ENCODE measurements at places on chromosomes 4 and X.

- no peak for DNase-seq
These were observed 67.1 kb upstream of the PSAPL1 start for GRCh38 chr4:7501873-7502272.

- DNase-seq: no peak
These were observed 21.2 kb upstream of the GPC3 start for GRCh38 chrX:134006484-134007161.

- no peak for DNase-seq
These were observed 52.8 kb upstream of the CCSER1 start for GRCh38 chr4:90074322-90074886.

GRCh38 chr4:1080961-1081688, 32.2 kb downstream of the RNF212 start:
- DNase-seq: no peak

GRCh38 chr4:122119739-122120138, 32.4 kb upstream of the BLTP1 start:
- DNase-seq: no peak

DNA sequence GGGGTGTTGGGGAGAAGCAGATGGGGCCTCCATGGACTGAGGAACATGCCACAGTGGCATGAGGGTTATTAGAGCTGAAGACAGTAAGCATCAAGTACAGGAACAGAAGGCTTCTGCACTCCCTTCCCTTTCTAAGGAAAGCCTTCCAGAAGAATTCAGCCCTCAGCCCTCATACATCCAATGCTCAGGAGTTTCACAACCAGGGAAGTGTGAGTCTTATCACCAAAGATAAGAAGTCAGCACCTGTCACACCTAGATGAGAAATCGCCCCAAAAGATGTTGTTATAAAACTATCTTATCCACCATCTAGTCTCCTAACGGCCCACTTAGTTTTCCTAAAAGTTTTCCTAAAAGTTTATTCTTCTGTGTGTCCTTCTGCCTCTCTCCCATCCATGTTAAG, 78.0 kb upstream of the STS start:
- DNase-seq: no peak

GRCh38 chr4:53734584-53735353, 143.5 kb upstream of the LNX1 start:
- no peak for DNase-seq

DNA sequence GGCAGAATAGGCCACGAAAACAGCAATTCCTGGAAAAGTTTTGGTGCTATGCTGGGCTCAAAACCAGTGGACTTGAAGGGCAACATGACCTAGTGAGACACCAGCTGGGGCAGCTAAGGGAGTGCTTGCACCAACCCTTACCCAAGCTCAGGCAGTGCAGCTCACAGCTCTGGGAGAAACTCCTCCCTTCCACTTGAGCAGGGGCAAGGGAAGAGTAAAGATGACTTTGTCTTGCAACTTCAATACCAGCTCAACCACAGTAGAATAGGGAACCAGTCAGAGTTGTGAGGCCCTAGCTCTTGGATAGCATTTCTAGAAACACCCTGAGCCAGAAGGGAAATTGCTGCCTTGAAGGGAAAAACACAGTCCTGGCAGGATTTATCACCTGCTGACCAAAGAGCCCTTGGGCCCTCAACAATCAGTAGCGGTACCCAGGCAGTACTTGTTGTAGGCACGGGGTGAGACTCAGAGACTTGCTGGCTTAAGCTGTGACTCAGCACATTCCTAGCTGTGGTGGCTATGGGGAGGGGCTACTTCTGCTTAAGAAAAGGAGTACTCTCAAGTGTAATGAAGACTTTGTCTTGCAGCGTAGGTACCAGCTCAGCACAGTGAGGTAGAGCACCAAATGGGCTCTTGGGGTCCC, 19.7 kb upstream of the ABCG2 start:
- no peak for DNase-seq

All from stimulated activated CD8-positive, alpha-beta memory T cell treated with anti-CD3 and anti-CD28 coated beads, Interleukin-15, amount 100 ng/mL, for 48 hours (primary cell).